ENCODE measurements at places on chromosomes 4 and X. TPM values are rescaled to one million over a fixed set of nuclear protein-coding genes. Genes with fewer than 3 reads are reported as not detected.

The MXD4 gene
- 52.3 TPM for total RNA-seq

The SERPINA7 gene
- total RNA-seq, result not detected

The GASK1B gene
- 196 TPM for total RNA-seq

The CXorf66 gene
- not detected for total RNA-seq

The PRPS1 gene
- 43.4 TPM for total RNA-seq

All from thoracic aorta endothelial cell (primary cell).